Activated T-cell treated with anti-CD3 and anti-CD28 coated beads for 4 hours (primary cell): ENCODE measurements at places on chromosomes 4 and X.
A peak's percentile ranks its signal among the peaks of the same experiment; 100 is the strongest.

- DNase-seq: no peak
These were observed 486.4 kb upstream of the FAT1 start for GRCh38 chr4:187209921-187210613.

DNA sequence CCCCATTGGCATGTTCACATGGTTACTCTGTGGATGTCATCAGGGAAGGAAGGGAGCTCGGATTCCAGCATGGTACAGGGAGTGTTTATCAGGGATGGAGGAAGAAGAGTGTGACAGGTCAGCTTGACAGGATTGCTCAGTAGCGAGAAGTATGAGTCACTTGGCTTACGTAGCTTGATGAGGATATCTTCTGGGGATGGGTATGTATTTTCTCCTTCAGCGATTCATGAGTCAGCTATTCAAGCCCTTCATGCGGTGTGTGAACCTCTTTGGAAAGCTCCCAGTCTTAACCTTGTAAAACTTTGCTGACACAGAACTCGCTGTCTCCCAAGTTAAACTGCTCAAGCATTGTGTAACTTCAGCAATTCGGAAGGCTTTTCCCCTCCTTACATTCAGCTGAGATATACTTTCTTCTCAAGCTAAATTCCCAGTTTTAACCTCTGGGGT lies 275.4 kb downstream of the ARHGAP10 start:
- no peak for DNase-seq

GRCh38 chr4:7323872-7324650 lies 110.7 kb downstream of the PSAPL1 start:
- no peak for DNase-seq

- DNase-seq: no peak
These were observed 330.6 kb downstream of the GALNTL6 start for GRCh38 chr4:172143605-172144314.

- peak; percentile 40 for DNase-seq
These were observed 45.2 kb upstream of the CLCN4 start for GRCh38 chrX:10111364-10112148.

DNA sequence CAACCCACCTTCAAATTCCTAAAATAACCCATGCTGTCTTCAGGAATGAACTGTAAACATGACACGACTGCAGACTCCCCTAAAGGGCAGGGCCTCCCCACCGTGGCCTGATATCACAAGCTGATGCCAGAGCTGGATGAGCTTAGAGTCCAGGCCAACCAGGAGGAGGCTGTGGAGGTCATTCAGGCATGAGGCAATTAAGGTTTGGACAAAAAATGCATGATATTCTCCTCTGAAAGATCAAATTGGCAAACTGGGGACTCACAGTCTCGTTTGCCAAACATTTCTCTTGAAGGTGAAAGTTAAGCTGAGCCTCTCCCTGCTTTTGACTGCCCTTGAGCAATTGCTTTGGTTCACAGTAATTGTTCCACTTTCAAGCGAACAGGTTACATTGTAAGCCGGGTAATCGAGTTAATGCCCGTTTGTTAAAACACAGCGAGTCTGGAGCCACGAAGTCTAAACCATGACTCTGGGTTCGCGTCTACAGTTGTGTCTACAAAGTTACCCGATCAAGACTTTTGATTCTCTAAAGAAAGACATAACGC lies 105.6 kb downstream of the ENPP6 start:
- no peak for DNase-seq

DNA sequence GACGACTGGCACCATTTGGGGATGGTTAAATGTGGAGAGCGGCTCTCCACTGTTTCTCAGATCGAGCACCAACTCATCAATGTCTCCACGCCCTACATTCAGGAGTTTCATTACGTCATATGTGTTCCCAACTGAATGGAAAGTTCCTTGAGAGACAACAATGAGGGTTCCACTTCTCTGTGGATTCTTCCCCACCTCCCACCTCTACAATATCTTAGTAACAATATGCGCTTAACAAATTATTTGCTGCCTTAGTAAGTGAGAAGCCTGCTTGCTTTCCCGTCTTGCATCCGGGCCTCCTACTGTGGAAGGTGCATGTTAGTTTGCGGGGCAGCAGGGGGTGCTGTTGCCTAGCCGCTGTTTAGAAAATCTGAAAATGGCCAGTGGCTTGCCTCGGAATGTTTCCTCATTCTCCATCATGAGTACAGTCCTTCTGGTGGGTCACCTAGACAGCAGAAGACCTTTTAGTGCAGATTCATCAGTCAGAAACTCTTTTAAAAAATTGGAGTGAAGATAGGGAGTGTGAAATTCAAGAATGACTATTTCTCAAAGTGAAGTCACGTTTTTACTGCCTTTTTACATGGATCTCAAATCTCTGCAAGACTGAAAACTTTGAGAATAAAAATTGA lies 55.7 kb downstream of the PHOX2B start:
- no peak for DNase-seq

DNA sequence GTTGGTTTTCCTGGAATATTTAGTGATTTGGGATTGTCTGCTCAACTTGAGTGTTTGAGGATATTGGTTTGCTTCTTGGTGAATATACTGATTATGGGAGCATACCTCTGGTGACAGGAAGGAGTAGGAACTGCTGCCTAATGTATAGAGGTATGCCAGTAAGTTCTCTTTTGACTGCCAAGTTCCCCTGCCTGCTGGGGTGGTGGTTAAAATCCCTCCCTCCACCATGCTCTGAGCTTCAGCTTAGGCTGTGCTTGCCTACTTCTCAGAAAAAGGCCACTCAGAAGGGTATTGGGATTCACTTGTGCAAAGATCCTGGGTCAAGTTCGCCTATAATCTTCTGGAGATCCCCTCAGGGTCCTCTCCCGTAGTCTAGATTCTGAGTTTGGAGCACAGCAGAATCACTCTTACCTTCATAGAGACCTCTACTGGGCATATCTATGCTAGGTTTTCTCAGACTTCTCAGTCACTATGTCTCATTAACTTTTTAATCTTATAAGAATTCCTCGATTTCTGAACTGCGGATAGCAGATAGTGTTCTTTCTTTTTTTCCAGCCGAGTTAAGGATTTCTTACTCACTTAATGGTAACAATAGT lies 44.7 kb upstream of the DCK start:
- no peak for DNase-seq

DNA sequence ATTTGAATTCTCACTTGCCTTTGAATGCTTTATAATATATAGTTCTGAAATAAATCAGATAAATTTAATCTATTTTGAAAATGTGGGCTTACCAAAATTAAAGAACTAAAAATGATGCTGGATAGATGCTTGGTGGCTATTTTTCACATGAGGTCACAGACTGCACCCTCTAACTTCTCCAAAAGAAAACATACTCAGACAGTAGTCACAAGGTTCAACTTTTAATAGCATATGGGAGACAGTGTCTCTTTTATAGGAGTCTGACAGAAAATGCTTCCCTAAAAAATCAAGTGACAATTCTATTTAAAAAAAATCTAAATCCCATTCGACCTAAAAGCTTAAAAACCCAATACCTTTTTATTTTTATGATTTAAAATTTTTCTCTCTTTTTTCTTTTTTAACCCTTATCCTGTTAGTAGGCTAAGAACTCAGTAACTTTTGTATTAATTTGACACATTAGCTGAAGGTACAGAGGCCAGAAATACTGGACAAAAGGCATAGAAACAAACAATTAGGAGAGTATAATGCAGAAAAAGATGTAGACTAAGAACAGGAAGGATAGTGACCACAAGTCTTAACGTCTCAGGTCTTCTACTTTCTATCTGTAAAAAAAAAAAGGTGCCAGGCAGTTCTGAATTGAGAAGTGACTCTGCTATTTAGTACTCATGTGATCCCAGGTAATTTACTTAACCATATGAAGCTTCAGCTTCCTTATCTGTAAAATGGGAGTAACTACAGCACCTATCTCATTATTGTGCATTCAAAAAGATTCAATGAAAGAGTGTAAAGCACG lies 7.6 kb downstream of the TIGD4 start:
- DNase-seq: no peak

DNA sequence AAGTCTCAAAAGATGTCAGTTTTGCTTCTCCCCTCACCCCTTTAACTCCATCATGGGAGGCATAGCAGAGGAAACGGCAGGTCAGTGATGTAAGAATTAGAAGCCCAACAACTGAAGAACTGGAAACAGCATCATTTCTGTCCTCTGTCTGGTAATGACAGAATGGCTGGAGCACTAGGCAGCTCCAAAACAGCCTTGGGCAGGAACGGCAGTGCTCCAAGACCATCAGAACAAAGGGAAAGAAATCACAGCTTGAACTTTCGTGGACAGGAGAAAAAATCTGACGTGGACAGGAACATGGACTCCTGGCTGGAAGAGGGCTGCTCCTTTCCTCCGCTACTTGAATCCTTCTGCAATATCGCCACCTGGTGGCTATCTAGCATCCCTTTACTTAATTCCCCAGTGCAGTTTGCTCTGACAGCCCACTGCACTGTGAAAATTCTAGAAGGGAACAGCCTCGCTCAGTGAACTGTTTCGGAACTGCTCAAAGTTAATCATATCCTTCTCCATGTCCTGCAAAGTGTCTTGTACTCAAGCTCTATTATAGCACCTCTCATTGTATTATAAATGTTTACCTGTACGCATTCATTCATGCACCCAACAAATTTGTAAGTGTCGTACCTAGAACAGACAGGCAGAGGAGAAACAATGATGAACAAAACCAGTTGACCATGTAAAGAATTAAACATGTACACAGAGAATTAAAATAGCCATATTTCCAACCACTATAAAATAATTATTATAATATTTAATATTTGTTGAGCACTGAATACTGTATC lies 20.4 kb downstream of the SLC25A53 start:
- DNase-seq: peak; percentile 44

GRCh38 chr4:48127682-48128404 lies 6.2 kb downstream of the TXK start:
- peak; percentile 38 for DNase-seq

DNA sequence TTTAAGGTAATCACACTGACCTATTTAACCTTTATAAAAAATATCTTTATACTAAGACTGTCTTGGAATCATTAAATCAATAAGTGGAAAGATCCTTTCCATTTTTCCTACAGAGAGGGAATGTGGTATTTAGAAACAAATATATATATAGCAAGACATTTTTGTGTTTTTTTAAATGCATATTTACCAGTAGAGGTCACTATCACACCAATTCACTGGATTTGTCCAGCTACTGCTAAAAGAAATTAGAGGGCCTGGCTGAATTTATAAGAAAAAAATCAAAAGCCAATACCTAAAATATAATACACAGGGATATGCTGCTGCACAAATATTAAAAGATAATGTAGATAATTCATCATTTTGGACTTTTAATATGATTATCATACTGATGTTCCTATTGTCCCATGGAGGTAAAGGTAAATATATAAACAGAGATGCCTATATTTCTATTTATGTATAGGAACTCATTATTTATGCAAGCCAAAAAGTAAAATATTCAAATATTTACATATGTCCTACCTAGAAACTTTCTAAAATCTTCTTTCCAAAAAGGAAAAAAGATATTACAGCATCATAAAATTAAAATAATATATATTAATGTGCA lies 69.5 kb downstream of the PDE5A start:
- DNase-seq: no peak

GRCh38 chrX:133213117-133213516 lies 5.0 kb downstream of the TFDP3 start:
- no peak for DNase-seq

GRCh38 chr4:138037696-138038095 lies 204.5 kb downstream of the SLC7A11 start:
- no peak for DNase-seq

GRCh38 chrX:41875142-41875541 lies 48.2 kb downstream of the CASK start:
- DNase-seq: no peak

DNA sequence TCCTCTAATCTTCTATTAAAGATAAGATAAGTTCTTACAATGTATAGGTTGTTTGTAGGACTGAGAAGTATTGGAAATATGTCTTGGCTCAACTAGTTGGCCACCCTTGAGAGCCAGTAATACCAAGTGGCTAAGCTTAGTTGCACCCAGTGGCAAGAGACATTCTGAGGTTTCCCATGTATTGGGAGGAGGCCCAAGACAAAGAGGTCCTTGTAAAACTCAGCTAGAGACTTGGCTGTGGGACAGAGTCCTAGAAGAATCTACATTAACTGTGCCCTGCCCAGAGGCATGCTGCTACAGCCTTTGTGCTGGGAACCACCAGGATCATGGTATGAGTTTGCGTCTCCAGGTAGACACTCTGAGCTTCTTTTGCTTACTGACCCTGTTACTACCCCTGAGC lies 41.9 kb upstream of the SLC4A4 start:
- DNase-seq: no peak
